CD4-positive, alpha-beta T cell treated with Interleukin-1 beta for 1 hour (primary cell): ENCODE measurements at places on chromosomes 13 and 19.

GRCh38 chr13:101697745-101698144, 245.3 kb downstream of the ITGBL1 start:
- no peak for DNase-seq

DNA sequence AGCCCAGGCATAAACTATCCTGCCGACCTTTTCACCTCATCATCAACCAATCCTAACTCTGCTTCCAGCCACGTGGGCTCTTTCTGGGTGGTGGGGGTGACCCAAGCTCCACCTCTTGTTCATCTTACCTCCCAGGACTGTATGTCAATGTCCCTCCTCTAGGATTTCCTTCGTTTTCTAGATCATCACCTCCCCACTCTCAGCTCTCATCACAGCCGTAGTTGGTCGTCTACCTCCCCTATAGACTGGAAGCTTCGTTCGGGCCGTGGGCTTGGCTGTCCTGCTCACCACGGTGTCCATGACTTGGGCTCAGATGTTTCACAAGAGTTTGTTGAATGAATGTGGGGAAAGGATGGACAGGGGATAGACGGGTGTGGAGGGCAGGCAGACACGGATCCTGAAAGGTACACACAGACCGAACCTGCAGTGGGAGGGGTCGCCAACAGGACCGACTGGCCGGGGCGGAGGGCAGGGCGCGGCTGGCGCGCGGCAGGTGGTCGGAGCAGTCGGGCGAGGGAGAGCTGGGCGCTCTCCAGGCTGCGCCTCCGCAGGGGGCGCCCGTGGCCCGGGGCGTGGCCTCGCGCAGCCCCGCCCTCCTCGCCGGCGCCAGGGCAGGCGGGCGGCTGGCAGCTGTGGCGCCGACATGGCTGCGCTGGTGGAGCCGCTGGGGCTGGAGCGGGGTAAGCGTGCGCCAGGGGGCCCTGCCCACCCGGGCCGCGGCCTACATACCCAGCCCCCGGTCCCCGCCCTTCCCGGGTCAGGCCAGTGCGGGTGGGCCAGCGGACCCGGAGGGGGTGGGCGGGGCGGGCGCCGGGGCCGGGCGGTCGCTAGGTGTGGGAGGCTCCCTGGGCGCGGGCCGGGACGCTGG, at the start of gene LIN7B:
Gene LIN7B (plus strand): TSS at position 609 of the 868 bp plus-strand sequence. CDS start 35 bp downstream, at position 644.
- DNase-seq, result peak; percentile 82

GRCh38 chr13:98187965-98188261, 10.8 kb upstream of the RNF113B start:
- no peak for DNase-seq

DNA sequence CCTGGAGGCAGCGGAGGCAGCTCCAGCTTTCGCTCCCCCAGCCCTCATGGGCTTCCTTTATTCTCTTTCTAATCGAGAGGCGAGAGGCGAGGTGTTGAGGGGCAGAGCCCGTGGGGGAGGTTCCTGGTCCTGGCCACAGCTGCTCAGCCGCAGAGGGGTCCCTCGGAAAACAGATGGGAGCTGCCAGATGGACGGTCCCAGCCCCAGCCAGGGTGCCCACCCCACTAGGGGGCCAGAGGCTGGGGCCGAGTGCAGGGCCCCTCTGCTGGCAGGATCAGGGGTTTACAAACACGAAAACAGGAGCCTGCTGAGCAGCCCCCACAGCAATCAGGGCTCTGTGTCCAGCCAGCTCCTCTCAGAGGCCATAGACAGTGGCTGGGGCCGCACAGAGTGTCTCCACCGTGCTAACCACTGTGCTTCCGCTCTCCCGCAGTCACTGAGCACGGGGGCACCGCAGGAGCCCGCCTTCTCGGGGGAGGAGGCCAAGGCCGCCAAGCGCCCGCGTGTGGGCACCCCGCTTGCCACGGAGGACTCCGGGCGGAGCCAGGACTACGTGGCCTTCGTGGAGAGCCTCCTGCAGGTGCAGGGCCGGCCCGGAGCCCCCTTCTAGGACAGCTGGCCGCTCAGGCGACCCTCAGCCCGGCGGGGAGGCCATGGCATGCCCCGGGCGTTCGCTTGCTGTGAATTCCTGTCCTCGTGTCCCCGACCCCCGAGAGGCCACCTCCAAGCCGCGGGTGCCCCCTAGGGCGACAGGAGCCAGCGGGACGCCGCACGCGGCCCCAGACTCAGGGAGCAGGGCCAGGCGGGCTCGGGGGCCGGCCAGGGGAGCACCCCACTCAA, 182.2 kb downstream of the KDM4B start:
- no peak for DNase-seq

GRCh38 chr19:4910594-4911281, 1.4 kb downstream of the UHRF1 start:
- DNase-seq, result peak; percentile 21

DNA sequence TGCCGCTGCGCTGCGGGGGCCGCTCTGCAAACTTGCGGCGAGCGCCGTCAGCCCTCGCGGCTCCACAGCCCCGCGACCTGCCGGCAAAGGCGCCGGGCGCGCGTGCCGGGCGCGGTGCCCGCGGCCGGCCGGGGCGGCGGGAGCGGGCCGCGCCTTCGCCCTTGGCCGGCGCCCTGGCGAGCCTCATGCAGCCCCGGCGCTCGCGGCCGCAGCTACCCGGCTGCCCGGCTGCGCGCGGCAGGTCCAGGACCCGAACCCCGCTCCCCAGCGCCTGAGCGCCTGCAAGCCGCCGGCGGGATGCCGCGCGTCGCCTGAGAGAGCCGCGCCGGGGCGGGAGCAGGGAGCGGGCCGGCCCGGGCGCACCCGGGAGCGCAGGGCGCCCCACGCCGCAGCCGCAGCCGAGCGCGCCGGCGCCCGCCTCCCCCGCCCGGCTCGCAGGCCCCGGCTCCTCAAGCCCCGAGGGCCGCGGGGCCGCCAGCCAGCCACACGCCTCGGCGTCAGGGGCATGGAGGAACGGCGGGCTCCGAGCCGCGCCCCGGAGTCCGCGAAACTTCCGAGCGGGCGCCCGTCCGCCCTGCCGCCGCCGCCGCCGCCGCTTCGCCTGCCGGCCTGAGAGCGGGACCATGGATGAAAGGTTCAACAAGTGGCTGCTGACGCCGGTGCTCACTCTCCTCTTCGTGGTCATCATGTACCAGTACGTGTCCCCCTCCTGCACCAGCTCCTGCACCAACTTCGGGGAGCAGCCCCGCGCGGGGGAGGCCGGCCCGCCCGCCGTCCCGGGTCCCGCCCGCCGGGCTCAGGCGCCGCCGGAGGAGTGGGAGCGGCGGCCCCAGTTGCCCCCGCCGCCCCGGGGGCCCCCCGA, 564 bp downstream of the HS6ST3 start:
- DNase-seq, result no peak

GRCh38 chr13:98039261-98039660, 85.8 kb downstream of the IPO5 start:
- DNase-seq, result no peak

GRCh38 chr19:55488986-55489710, 912 bp downstream of the SSC5D start:
- no peak for DNase-seq

DNA sequence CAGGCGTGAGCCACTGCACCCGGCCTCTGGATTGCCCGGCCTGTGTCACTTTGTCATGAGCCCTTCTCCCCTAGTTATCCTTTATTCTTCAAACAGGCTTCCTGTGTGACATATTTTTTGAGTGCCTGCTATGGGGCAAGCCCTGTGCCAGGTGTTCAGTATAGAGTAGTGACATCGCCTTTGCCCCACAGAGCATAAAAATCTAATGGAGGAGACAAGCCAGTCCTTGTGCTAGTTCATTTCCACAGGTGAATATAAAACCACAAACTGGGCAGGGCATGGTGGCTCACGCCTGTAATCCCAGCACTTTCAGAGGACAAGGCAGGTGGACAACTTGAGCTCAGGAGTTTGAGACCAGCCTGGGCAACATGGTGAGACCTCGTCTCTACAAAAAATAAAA, 43.2 kb downstream of the BBC3 start:
- no peak for DNase-seq

DNA sequence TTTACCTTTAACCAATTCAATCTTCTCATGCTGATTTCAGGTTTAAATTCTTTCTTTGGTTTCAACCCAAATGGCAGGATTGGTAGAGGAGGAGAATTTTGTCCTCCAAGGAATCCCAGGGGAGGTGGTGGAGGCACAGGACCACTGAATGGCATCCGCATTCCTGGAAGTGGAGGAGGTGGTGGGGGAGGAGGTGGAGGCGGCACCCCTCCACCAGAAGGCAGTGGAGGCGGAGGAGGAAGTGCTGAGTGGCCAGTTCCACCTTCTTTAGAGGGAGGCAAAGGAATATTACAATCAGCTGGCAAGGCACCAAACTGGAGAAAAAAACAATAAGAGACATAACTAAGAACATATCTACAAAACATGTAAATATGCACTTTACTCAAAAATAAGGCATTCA, 192.9 kb downstream of the DIAPH3 start:
- no peak for DNase-seq

DNA sequence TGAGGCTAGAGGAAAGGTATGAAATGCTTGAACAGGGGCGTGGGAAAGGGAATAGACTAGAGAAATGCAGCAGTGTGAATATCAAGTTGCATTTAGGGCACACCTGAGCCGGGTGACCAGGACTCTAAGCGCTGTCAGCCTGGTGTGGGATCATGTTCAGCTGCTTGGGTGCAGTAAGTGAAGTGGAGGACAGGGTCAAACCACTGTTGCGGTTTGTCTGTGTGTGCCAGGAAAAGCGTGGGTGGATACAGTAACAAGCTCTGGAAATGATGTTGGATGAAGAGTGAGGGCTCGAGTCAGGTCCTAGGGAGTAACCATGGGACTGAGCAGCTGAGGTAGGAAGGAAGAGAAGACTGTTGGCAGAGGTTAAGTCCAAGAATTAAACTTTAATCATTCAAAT, 15.8 kb downstream of the DGKH start:
- no peak for DNase-seq

GRCh38 chr19:7915250-7916102, 846 bp downstream of the TGFBR3L start:
- no peak for DNase-seq

DNA sequence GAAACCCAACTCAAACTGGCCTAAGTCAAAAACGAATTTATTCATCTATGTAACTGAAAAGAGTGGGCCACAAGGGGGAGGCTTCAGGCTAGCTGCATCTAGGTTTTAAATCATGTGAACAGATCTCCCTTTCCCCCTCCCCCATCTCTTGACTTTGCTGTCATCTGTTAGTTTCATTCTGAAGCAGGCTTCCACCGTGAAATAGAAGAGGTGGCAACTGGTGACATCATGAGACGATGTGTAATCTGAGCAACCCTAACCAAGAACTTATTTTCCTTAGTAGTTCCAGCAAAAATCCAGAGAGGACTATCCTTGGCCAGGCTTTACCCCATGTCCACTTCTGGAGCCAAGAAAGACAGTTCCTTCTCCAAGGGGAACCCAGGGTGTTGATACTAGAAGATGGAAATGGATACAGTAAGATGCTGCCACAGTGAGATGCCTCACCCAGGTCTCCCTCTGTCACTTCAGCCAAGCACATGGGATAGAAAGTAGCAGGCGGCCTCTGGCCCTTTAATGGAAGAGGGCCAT, 9.4 kb downstream of the SAMD4B start:
- peak; percentile 42 for DNase-seq
